ENCODE measurements at places on chromosomes 5 and 9. TPM values are rescaled to one million over a fixed set of nuclear protein-coding genes. Genes with fewer than 3 reads are reported as not detected.

The TAF1L gene
- total RNA-seq: not detected

The PCDHGB2 gene
- total RNA-seq: 2.8 TPM

The DOCK8 gene
- not detected for total RNA-seq

The SLC6A7 gene
- total RNA-seq: not detected

The PCA3 gene
- not detected for total RNA-seq

The POU5F2 gene
- total RNA-seq: 1.1 TPM

The TMED7 gene
- 173 TPM for total RNA-seq
